ENCODE measurements at places on chromosomes 2 and 18.
A peak's percentile ranks its signal among the peaks of the same experiment; 100 is the strongest.

GRCh38 chr2:70615222-70615621 is 61.6 kb upstream of the TGFA start:
- no peak for DNase-seq

- no peak for DNase-seq
These were observed 425.3 kb downstream of the MBD2 start for GRCh38 chr18:53799134-53799533.

GRCh38 chr2:150710916-150711315 is 223.4 kb upstream of the RND3 start:
- DNase-seq = no peak

- no peak for DNase-seq
These were observed 77.4 kb upstream of the ZCCHC2 start for GRCh38 chr18:62445386-62445917.

DNA sequence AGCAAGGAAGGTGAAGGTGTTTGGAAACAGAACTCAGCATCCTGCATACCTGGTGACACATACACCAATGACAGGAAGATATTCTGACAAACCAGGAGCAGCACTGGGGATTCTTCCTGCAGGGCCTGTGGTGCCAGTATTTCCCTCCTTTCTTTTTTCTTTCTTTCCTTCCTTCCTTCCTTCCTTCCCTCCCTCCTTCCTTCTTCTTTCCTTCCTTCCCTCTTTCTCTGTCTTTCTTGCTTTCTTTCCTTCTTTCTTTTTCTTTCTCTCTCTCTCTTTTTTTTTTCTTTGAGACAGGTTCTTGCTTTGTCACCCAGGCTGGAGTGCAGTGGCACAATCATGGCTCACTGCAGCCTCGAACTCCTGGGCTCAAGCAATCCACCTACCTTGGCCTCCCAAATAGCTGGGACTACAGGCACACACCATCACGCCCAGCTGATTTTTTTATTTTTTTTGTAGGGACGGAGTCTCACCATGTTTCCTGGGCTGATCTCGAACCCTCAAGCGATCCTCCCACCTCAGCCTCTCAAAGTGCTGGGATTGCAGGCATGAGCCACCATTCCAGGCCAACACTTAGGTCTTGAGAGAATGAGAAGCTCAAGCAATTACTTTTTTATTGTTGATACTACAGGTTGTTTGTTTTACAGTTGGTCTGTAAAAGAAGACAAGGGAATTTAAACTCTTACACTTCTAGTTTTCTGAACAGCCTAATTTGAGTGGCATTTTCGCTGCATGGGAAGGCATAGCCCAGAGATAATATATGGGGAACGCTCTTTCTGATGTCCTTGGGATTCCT is 54.7 kb upstream of the GATA6 start:
- no peak for DNase-seq

DNA sequence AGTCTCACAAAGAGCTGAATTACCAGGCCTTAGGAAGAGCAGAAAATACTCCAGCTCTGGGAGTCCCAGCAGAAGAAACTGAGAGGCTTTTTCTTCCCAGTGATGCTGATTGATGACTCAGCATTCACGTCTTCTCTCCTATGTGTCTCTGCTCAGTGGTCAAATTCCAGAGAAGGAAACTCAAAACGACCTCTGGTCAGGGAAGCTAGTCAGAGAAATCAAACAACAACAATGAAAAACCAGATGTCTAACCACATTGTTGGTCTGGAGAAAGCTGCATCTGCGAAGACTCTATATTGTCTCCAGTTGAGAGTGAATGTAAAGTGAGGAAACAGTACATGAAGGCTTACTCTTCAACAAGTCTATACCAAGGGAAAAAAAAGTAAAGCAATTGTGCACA is 28.6 kb upstream of the CERS6 start:
- DNase-seq = no peak

- no peak for DNase-seq
These were observed 93.9 kb upstream of the RAB12 start for GRCh38 chr18:8515142-8515865.

- no peak for DNase-seq
These were observed 116.8 kb downstream of the MSH2 start for GRCh38 chr2:47519604-47520301.

DNA sequence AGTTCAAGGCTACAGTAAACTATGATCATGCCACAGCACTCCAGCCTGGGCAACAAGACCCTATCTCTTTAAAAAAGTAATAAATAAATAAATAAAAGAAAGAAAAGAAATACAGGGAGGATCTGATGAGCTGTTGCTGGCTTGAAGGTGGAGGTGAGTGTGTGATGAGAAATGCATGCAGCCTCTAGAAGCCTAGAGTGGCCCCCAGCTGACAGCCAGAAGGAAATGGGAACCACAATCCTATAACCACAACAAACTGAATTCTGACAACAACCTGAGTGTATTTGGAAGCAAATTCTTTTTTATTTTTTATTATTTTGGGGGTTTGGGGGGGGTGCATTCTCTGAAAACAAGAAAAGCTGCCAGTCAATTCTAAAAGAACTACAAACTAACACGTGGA is 14.6 kb downstream of the NOL10 start:
- DNase-seq = no peak

- peak; percentile 41 for DNase-seq
These were observed 4.4 kb upstream of the RMC1 start for GRCh38 chr18:23498877-23499276.
